ENCODE measurements at places on chromosomes 3 and 15.

- no peak for DNase-seq
Measured at GRCh38 chr15:64990168-64990470, 405 bp upstream of the SPG21 start.

DNA sequence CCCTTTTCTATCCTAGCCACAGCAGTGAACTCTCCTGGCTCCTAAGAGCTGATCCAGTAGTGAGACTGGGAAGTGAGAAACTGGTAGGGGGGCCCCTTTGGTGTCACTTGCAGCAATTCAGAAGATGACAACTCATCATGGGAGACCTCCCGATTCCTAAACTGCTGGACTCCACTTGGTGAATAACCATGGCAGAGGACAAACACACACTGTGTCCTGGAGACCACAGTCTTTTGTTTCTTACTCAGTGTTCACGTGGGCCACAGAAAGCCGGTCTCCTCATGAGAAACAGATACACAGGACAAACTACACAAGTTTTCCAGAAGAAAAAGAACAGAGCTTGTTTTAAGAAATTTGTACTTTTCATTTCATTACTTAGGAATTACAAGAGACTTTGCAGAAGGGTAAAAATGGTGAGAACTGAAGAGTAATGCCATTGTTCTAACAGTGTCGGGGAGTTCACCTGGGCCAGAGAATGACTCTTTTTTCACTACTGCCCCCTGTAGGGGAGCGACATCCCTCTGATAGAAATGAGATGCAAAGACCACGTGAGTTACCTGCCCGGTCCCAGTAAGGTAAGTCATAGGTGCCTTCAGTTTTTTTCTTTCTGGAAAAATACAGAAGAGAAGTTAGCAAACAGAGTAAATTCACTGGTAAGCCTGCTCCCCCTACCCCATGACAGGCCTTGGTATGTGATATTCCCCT lies 38.1 kb downstream of the ST3GAL6 start:
- no peak for DNase-seq

DNA sequence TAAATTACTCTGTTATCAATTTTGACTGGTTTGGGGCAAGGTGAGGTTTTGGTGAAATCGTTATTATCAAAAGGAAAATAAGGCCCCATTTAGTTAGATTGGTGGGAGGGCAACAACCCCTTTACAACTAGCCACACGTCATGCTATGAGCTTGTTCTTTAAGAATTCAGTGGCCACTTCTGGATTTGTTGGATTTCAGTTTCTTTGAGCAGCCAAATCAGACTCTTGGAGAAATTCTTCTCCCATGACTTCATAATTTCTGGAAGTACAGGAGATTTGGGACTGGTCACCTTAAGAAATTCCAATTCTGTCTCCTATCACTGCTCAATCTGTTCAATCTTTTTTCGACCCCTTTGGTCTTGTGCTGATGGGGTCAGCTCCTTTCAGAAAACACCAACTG lies 14.8 kb upstream of the WNT5A start:
- DNase-seq: no peak

GRCh38 chr15:39275066-39275465 lies 305.8 kb upstream of the THBS1 start:
- DNase-seq: no peak

GRCh38 chr3:120369037-120369467 lies 19.9 kb upstream of the LRRC58 start:
- no peak for DNase-seq

- no peak for DNase-seq
Measured at GRCh38 chr3:125003369-125003853, 52.4 kb downstream of the HEG1 start.

DNA sequence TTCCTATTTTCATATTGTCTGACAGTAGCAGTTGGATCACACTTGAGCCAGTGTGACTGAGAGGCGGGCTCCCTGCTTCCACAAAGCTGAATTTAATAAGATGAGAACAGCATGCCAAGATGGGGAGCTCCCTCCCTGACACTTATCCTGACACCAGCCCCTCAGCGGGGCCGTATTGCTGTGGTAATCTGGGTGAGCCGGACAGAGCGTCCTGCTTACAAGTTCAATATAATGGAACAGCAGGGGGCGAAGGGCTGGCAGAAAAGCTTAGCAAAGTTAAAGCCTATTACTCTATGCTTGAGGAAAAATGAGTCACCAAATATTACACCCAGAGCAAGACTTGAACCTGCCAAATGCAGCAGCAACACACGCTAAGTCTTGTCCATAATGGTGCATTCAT lies 163.8 kb upstream of the CMC1 start:
- DNase-seq: no peak

- DNase-seq: no peak
Measured at GRCh38 chr15:101033801-101034200, 114.6 kb downstream of the LRRK1 start.

DNA sequence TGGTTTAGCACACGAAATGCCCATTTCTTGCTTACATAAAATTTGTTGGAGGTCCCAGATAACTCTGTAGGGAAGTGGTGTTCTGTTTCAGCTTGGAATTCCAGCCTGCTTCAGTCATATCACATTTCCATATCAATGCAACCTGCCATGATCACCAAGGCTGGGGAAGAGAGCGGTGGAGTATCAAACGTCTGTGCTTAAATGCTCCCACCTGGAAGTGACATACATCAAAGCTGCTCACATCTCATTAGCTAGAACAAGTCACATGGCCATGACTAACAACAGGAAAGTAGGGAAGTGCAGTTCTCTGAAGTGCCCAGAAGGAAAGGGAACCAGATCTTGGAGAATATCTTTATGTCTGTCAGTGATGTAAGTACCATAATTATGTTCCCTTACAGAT lies 130.2 kb upstream of the CFAP20DC start:
- DNase-seq: no peak

DNA sequence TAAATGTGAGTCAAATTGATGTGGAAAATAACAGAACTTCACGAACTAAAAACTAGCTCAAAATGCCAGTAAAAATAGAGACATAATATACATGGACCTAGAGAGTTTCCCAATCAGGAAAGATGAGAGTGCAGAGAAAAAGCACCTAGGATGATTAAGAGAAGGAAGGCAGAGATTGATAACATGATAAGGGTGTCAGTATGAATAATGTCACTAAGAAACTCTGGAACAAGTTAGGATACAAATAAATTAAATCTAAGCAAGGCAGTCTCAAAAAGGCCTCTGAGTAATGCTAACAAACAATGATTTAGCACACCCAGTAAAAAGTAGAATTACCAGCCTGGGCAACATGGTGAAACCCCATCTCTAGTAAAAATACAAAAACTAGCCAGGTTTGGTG lies 304.7 kb upstream of the DPPA4 start:
- DNase-seq: no peak

- no peak for DNase-seq
Measured at GRCh38 chr3:72848703-72849081, 447 bp upstream of the SHQ1 start.
